Pulmonary artery endothelial cell (primary cell): ENCODE measurements at places on chromosomes 1 and 21. TPM values are rescaled to one million over a fixed set of nuclear protein-coding genes. Genes with fewer than 3 reads are reported as not detected.

- no peak for DNase-seq
Observed at GRCh38 chr21:35204125-35204524, 155.0 kb upstream of the RUNX1 start.

DNA sequence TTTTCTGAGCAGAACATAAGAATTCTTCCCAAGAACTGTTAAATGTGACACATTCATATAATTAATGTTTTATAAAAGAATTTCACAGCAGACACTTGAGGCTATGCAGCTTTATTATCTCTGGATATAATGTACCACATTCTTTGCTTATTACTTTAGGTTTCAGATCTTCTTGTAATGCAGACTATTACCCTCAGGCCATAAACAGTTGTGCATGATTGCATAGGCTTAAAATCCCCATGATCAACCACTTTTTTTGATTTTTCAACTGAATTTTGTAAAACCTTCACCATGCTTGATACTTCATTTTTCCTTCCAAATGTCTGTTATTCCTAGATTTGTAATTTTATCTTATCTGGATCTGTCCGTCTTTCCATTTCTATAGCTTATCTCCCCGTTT lies 1355.7 kb downstream of the BRINP3 start:
- DNase-seq, result no peak

DNA sequence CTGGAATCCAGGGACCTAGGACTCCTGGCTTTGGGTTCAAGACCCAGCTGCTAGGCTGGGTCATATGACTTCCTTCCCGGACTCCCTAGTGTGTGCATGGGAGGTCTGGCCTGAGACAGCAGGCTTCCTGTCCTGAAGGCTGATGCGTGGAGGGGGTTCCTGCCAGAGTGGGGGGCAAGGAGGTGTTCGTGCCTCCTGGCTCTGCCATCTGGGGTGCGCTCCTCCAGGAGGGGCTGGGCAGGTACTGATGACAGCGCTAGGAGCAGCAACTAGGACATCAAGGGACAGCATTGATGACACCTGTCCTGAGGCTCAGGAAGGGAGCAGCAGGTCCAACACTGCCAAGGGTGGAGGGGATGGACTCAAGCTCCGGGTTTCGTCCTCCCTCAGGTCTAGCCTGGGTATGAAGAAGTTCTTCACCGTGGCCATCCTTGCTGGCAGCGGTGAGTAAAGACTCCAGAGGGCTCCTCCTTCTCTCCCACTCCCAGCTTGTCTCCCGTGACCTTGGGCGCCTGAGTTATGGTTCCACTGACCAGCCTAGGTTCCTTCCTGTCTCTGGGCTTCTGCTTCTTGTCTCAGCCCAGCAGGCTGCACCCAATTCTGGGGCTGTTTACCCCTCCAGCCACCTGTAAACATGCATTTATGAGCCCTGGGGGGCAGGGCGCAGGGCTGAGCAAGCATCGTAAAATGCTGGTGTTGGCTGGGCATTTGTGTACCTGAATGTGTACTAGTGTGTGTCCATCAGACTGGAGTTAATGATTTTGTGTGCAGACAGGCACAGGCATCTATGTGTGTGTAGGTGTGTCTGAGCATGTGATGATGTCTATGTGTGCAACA lies 871 bp downstream of the PLA2G2F start:
- no peak for DNase-seq

DNA sequence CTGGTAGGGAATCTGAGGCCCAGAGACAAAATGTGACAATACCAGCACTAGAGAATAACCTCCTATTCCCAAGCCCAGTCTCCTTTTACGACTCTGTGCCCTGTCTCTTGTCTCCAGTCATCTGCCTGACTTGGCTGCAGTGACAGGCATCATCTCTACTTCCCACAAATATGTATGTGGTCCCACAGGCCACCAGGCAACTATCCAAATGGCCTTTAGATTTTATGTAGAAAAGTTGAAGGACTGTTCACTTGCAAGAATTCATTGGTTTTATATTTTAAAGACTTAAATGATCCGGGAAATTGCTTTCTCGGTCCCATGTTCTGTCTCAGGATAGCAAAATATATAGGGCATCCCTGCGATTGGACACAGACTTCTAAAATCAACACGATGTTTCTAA lies 11.6 kb downstream of the KRTAP24-1 start:
- no peak for DNase-seq

DNA sequence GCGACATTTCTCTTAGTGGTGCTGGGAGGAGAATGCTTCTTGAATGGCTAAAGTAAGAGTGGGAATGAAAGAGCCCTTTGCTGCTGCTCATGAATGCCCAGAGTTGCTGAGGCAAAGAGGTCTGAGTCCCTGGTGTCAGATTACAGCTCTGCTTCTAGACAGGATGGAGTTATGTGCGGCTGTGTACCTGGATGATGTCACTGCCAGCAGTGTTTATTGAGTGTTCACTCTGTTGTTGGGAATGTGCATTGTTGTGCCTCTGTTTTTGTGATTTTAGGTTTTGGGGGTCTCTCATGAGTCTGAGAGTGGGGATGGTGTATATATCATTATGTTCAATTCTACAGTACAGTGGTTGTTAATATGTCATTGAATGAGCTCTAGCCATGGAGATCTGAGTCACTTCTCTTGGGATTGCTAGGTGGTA lies 2.7 kb downstream of the CDC14A start:
- no peak for DNase-seq

GRCh38 chr1:211944733-211945500 lies 90.4 kb downstream of the INTS7 start:
- DNase-seq, result no peak

- DNase-seq, result no peak
Observed at GRCh38 chr1:228785366-228786330, 50.4 kb downstream of the RHOU start.

- no peak for DNase-seq
Observed at GRCh38 chr1:192382758-192383157, 66.0 kb downstream of the RGS21 start.

The KAZN gene
- 0.73 and 0.85 TPM in 2 replicates for total RNA-seq

GRCh38 chr1:243346016-243346415 lies 90.2 kb downstream of the SDCCAG8 start:
- DNase-seq, result no peak

GRCh38 chr1:50812346-50812745 lies 147.7 kb downstream of the FAF1 start:
- no peak for DNase-seq

- DNase-seq, result peak; percentile 79
Observed at GRCh38 chr1:64838486-64838885, 93.6 kb downstream of the RAVER2 start.

The CELA3B gene
- 0.07 and 0.26 TPM in 2 replicates for total RNA-seq

The NR1I3 gene
- total RNA-seq, result not detected in 2 replicates

The APCS gene
- not detected in 2 replicates for total RNA-seq

- DNase-seq, result no peak
Observed at GRCh38 chr1:13723810-13724209, 23.8 kb downstream of the PRDM2 start.

GRCh38 chr1:198630863-198631262 lies 8.0 kb upstream of the PTPRC start:
- no peak for DNase-seq

DNA sequence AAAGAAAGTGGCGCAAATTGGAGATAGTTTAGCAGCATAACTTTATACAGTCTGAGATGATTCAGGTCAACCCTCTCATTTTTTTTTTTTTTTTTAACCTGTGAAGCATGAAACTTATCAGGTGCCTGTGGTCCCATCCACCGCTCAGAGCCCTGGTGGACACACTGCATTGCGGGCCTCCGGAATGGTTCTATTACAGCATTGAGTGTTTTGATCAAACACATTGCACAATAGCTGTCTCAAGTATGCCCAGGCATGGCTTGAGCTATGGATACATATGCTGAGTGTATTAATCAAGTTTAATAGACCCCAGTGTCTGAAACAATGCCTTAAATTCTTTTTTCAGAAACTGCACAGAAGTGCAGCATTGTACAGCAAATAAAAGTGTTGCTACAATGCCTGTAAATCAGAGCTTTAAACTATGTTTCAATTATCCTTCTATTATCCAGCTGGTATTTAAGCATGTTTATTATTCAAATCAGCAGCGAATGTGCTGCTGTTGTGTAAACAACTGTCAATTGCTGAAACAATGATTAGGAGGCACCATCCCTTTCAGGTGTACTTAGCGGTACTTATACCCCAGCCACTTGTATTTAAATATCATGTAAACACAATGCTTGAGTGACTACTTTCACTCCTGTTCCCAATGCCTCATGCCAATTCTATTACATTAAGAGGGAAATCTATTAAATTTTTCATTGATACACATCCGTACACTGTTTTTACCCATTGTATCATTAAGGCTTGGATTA lies 456.6 kb downstream of the RPS6KC1 start:
- DNase-seq, result no peak

- DNase-seq, result no peak
Observed at GRCh38 chr1:228033376-228033775, 26.6 kb downstream of the WNT3A start.

The NBPF14 gene
- total RNA-seq, result 15.4 and 17.0 TPM in 2 replicates

GRCh38 chr21:31869750-31870149 lies 3.1 kb upstream of the HUNK start:
- DNase-seq, result no peak

DNA sequence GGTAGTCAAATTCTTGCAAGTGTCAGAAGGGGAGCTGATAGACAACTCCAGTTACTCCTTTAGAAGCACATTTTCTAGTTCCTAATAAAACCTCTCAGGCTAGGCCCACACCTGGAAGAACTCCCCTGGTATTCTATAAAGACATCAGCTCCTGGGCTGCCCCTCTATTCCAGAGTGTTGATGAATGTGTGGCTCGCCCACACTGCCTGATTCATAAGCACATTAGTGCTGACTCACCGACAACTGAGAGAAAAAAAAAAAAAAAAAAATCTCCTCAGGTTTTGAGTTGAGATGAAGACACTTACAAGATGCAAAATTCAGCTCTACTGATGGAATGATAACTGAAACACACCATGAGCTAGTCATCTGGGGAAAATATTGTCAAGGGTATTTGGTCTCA lies 188.1 kb downstream of the TNR start:
- no peak for DNase-seq

DNA sequence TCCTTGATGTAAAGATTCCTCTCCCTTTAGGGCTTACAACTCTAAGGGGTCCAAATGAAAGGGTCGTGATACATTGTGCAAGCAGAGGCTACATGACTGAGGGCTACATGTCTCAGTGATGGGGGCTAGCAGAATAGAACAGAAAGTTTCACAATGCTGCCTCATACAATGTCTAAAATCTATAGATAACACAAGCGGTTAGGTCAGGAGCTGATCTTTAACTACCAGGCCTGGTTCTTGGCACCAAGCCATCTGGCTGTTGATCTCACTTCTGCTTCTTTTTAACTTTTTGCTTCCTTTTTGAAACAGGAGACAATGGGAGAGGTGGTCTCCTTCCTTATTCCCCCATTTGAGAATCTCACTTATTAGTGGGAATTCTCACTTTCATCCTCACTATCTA lies 710.2 kb downstream of the AMY1C start:
- no peak for DNase-seq

- no peak for DNase-seq
Observed at GRCh38 chr1:51829058-51829457, 49.5 kb downstream of the NRDC start.

The FBXO44 gene
- 6.0 and 6.9 TPM in 2 replicates for total RNA-seq

GRCh38 chr1:184242507-184242943 lies 144.3 kb upstream of the C1orf21 start:
- peak; percentile 8 for DNase-seq

DNA sequence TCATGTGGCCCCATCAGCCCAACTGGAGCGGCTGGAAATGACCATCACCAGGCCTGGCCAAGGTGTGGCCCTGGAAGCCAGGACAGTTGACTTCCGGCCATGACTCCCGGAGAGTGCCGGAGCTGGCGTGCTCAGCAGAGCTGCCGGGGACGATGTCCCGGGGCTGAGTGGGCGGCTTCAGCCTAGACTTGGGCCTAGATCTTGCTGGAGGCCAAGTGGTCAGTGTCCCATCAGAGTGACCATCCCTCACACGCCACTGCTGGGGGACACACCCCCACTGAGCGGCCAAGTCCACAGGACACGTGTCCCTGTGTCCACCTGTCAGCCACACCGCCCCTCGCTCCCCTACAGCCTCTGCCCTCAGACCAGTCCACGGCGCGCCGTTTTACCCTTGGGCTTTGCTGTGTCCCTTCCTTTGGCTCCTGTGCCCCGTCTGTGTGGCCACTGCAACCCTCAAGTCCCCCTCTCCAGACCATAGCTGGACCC lies 4.0 kb downstream of the FAAP20 start:
- DNase-seq, result no peak

The SEMA4A gene
- total RNA-seq, result 0.42 and 0.59 TPM in 2 replicates

The DIPK1A gene
- total RNA-seq, result 0.33 and 0.53 TPM in 2 replicates

DNA sequence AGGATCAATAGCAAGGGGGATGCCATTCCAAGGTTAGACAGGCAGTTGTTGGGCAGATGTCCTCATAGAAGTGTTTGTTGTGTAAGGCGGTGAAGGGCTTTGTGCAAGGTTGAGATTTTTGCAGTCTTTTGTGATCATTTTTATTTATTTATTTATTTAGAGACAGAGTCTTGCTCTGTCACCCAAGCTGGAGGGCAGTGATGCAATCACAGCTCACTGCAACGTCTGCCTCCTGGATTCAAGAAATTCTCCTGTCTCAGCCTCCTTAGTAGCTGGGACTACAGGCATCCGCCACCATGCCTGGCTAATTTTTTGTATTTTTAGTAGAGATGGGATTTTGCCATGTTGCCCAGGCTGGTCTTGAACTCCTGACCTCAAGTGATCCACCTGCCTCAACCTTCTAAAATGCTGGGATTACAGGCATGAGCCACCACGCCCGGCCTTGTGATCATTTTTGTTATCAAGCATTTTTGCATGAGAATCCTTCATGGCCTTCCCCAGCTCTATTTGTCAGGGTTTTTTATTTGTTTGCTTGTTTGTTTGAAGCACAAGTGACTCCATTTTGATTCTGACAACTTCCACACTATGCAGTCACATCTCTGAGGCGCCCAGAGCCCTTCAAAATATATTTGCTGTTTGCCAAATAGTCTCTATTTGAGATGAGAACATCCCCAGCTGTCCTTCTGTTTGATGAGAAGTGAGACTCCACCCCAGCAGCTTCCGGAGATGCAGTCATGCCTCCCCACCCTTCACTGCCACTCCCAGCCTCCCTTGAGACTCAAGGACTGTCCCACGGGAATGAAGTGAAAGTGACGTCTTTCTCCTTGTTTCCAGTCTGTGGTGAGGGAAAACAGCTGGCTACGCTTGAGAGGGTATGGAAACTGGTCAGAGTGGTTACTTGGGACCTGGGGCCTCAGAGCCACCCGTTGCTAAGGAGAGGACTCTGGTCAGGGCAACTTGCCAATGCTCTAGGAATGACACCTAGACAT lies 38.0 kb downstream of the TMEM50B start:
- no peak for DNase-seq
